ENCODE measurements at places on chromosomes 1 and 21.

- peak; percentile 93 for DNase-seq
Measured at GRCh38 chr1:32989160-32990050, 24.8 kb upstream of the RNF19B start.

DNA sequence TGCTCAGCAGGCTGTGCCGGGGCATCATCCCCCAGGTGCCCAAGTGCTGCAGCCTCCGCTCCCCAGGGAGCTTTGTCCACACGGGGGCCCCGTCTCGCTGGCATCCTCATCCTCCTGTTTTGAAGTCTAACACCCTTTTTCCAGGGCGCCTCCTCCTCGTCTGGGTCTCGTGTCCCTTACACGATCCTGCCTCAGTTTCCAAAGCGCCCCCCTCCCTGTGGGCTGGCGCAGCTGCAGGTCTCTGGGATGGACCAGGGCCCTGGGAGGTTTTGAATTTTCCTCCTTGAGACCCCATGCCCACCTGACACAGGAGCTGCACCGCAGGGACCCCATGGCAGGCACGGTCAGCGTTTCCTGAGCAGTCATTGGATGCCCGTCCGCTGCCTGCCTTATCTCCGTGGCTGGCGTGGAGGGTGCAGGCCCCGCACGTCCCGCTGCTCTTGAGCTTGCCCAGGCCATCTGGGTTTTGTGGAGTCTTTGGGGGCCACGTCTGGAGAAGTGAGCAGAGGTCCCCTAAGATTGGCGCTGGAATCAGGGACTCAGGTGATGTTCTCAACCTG, 37.4 kb upstream of the DIP2A start:
- no peak for DNase-seq

- no peak for DNase-seq
Measured at GRCh38 chr1:231032963-231033362, 7.1 kb downstream of the FAM89A start.

DNA sequence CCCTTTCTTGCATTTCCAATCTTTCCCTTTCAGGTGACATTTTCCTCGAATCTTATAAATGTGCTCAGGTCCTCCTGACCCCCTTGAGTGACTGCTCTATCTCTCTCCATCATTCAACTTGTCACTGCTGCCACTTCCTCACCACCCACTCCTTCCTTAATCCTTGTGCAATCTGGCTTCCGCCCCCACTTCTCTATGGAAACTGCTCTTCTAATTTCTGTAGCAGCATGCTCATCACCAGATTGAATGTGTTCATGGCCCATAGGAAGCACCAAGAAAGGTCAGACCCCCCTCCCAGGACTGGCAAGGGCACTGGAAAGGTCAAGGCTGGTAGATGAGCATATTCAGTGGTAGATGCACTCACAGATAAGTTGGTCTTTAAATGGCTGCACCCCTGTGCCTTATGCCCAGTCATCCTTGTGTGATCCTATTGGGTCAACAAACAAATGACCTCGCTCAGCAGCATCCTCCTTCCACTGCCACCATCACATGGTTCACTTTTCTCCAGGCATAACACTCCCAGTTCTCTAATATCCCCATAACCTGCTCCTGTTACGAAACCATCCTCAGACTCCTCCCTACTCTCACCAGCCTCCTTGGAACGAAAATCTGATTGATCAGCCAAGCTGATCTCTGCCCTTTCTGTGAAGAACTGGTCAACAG, 288.5 kb upstream of the POU3F1 start:
- DNase-seq = no peak

DNA sequence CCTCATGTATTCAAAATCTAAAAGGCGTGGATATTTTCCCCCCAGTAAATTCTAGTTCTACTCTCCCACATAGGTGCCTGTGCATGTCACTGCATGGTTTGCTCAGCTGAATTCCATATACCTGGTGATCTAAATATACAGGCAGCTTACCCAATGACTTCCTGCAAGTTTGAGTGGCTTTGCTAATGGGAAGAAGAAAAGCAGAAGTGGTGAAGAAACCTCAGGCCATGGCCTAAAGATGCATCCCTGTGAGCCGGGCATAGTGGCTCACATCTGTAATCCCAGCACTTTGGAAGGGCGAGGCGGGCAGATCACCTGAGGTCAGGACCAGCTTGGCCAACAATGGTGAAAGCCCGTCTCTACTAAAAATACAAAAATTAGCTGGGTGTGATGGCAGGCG, 11.5 kb downstream of the SLC44A3 start:
- DNase-seq = no peak

- DNase-seq = no peak
Measured at GRCh38 chr1:182552527-182552926, 36.5 kb downstream of the RNASEL start.

- no peak for DNase-seq
Measured at GRCh38 chr1:201329286-201329685, 46.0 kb downstream of the PKP1 start.

- no peak for DNase-seq
Measured at GRCh38 chr1:78096976-78097375, 51.2 kb downstream of the GIPC2 start.

DNA sequence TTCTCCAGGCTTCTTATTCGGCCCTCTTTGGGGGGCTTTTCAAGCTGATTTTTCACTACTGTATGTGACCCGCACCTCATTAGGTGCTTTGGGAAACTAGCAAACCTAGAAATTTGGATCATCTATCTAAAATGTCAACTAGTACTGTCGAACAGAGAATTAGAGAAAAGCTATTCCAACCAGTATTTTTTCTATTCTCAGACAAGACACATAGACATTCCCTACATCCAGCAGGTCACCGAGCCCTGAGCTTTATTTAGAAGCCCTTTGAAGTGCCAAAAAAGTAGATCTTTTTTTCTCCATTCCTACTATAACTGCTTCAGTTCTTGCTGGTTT, 310 bp upstream of the SSR2 start:
- no peak for DNase-seq

GRCh38 chr1:94416901-94417727, 1.1 kb upstream of the ABCD3 start:
- DNase-seq = peak; percentile 23

- no peak for DNase-seq
Measured at GRCh38 chr1:40042341-40042740, 1.8 kb downstream of the CAP1 start.

- no peak for DNase-seq
Measured at GRCh38 chr21:42796327-42797062, 82.8 kb downstream of the WDR4 start.

GRCh38 chr1:225950905-225951497, 10.0 kb upstream of the LEFTY2 start:
- no peak for DNase-seq

DNA sequence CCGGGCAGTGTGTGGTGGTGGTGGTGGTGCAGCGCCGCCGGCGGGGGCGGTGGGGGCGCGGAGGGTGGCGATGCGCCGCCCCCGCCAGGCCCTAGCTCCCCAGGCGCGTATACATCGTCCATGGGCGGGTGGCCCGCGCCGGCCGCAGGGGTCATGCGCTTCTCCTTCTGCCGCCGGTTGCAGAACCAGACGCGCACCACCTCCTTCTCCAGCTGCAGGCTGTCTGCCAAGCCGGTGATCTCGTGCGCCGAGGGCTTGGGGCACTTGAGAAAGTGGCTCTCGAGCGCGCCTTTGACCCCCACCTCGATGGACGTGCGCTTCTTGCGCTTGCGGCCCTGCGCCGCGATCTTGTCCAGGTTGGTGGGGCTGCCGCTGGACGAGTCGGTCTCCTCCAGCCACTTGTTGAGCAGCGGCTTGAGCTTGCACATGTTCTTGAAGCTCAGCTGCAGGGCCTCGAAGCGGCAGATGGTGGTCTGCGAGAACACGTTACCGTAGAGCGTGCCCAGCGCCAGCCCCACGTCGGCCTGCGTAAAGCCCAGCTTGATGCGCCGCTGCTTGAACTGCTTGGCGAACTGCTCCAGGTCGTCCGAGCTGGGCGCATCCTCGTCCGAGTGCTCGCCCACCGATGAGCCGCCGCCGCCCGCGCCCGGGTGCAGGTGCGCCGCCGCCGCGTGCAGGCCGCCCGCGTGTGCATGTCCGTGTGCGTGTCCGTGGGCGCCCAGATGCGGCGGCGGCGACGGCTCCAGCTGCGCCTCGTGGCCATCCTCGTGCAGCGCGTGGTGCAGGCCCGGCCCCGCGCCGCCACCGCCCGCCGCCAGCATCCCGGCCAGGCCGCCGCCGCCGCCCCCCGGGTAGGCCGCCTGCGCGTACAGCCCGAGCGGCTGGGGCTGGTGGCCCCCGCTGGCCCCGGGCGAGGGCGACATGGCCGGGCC, 926 bp downstream of the POU3F1 start:
- no peak for DNase-seq
